ENCODE measurements at places on chromosomes 6 and 20. TPM values are rescaled to one million over a fixed set of nuclear protein-coding genes. Genes with fewer than 3 reads are reported as not detected.

The TNFAIP3 gene
- total RNA-seq = 5.4 TPM

GRCh38 chr6:43144879-43145278 lies 26.2 kb upstream of the SRF start:
- DNase-seq = no peak

DNA sequence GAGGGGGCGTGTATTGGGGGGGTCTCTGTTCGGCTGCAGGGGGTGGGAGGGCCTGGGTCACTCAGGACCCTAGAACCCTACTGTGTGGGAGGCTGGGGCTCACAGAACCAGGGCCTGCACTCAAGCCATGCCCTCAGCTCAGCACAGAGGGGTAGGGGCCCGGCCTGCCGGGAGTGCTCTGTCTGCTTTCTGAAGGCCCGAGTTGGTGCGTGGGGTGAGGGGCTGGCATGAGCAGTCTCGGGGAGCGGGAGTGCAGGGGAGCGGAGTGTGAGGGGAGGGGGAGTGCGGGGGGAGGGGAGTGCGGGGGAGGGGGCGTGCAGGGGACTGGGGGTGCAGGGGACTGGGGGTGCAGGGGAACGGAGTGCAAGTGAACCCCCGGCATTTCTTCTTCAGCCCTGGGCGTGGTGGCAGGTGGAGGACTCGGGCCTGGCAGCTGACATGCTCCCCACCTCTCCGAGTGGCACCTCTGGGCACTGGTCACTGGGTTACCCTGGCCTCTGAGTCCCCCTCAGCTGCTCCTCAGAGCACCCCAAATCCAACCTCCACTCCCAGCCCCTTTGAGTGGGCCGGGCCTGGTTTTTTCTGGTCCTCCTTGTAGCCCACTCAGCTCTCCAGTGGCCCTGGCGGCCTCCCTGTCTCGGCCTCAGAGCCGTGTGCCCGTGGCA lies 1.0 kb downstream of the COL20A1 start:
- no peak for DNase-seq

- peak; percentile 81 for DNase-seq
Measured at GRCh38 chr6:52839124-52840055, 1.2 kb downstream of the GSTA5 start.

DNA sequence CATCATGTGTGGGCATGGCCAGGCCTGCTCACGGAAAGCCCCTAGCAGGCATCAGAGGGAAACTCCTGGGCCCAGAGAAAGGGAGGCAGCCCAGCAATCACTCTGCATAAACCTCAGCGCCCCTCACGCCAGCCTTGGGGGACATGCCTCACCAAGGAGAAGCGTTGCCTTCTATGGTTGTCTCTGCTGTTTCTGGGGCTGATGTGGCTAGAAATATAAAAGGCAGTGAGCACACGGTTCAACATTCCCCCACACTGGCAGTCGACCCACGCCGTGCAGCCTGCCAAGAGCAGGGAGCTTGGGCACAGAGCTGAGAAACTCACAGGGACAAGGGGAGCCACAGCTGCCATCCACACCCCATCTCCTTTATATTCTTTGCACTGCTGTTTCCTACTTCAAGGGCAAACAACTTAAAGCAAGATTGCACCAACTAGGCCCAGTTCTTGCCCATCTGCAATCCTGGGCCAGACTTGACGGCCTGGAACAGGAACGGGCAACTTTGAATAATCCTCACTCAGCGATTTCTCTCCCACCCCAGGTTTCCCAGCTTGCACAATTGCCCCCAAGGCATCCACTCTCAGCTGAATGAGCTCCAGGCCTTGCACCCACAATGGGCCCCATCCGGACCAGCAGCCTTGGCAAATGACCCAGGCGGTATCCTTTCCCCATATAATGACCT lies 35.5 kb upstream of the FOXC1 start:
- DNase-seq = no peak

- DNase-seq = no peak
Measured at GRCh38 chr6:134303891-134304290, 14.0 kb downstream of the SGK1 start.

GRCh38 chr20:37523911-37524700 lies 3.1 kb downstream of the NNAT start:
- no peak for DNase-seq

The OR12D1 gene
- not detected for total RNA-seq

DNA sequence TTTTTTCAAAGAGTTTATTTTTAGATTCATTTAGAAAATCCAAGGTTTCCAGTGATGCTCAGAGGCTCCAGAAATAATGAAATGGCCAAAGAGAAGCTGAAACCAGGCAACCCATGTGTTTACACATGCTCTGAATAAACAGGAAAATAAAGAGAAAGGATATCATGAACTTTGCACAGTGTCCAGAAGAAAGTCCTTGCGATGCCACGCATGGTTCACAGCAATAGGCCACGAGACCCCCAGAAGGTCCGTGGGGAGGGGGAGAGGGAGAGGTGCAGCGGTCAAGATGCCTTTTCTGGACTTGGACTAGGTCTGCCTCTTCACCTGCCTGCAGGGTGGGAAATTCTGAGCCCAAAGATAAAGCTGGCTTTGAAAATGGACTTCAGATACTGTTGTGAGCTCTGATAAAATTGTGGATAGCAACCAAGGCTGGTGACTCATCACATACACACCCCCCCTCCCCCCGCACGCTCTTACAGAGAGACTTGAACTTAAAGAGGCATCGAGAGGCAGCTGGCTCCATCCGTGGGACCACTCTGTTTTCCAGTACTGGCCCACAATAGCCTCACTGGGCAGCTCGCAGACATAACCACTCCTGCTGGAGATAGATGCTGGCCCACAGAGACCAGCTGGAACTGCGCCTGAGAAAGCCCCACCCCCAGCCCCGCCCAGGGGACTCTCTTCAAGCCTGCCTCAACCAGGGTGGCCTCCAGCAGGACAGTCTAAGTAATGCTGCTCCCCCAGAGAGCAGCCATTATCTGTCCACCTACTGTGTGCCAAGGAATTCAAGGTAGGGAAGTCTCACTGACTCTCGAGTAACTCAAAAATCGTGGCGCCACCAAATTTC lies 21.2 kb upstream of the NFATC2 start:
- peak; percentile 97 for DNase-seq

- DNase-seq = no peak
Measured at GRCh38 chr20:54353292-54353691, 122.1 kb upstream of the DOK5 start.

The CTAGE9 gene
- not detected for total RNA-seq

- no peak for DNase-seq
Measured at GRCh38 chr20:35907017-35907701, 47.1 kb downstream of the SCAND1 start.
